Body of pancreas (tissue), 4 donors: ENCODE measurements at places on chromosomes 2 and 18.

DNA sequence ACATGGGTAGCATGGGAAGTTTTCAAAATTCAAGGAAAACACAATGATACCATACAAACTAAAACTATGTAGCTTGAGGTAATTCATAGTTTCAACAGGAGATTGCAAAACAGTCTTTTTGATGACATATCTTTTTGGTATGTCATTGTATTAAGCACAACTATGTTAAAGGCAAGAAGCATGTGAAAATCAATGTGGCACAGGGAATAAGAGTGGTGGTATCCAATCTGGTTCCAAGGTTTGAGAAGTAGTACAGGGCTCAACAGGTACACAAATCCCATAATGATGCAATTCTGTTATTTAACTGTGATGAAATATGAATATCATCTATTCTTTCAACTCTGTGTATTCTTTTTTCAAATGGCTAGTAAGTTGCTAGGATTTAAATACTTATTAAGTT, 16.4 kb upstream of the DLX2 start:
- DNase-seq: no peak

- no peak for DNase-seq
Measured at GRCh38 chr2:230899786-230900185, 25.3 kb downstream of the GPR55 start.

DNA sequence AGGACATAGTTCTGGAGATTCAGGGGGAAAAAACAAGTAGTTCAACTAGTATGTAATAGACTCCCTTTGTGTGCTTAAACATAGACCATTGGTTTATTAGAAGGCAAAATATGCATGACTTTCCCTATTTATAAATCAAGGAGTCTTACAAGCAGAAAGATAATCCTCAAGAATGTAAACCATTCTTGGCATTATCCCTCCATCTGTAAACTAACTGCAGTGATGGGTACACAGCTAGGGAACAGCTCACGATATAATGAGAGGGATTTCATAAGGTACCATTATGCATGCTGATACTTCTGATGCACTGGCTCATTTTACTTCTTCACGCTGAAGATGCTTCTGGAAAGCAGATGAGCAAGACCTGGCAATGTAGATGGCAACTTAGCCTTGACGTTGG, 878 bp downstream of the FBXO15 start:
- no peak for DNase-seq

DNA sequence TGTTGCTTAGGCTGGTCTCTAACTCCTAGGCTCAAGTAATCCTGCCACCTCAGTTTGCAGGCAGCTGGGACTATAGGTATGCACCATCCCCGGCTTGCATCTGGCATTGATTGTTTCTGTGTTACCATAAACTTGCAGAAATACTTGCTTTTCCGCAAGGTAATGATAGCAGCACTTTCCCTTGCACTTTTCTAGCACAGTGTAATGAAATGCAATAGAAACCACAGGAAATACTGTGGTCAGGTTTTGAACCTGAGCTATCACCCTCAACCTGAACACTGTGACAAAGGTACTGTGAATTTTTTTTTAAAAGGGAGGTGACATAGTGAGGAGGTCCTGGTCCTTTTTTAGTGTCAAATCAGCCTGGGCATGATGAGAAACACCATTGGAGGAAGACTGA, 38.3 kb downstream of the DHRS9 start:
- DNase-seq: no peak
